ENCODE measurements at places on chromosomes 6 and 20.

DNA sequence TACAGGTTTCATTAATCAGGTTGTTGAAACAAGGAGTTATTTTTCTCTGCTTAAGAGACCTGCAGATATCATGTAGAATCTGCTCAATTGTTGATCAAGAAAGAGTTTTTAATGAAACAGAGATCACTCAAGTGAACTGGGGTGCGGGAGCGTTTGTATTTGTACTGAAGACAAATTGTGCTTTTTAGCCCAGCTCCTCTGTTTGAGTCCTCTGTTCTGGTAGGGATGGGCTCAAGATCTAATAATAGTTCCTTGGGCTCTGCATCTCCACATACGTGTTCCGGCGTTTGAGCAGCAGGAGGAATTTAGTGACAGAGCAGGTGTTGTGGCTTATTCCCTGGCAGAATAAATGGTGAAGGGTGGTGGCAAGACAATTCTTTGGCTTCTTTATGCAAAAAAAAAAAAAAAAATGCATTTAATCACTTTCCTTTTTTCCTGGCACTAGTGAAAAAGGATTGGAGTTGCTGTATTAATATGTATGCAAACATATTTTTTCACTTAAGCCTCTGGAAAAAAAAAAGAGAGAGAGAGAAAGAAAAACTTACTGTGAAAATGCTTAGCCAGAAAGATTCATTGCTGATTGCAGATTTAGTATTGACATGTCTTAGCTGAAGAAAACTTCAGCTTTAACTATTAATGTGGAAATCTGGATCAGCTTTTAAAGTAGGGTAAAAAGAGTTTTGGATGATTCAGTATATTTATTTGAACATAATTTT lies 4.0 kb downstream of the CITED2 start:
- DNase-seq: no peak

GRCh38 chr20:47578543-47578942 lies 76.9 kb downstream of the NCOA3 start:
- no peak for DNase-seq

GRCh38 chr6:149545258-149545753 lies 537 bp downstream of the PPIL4 start:
- no peak for DNase-seq

DNA sequence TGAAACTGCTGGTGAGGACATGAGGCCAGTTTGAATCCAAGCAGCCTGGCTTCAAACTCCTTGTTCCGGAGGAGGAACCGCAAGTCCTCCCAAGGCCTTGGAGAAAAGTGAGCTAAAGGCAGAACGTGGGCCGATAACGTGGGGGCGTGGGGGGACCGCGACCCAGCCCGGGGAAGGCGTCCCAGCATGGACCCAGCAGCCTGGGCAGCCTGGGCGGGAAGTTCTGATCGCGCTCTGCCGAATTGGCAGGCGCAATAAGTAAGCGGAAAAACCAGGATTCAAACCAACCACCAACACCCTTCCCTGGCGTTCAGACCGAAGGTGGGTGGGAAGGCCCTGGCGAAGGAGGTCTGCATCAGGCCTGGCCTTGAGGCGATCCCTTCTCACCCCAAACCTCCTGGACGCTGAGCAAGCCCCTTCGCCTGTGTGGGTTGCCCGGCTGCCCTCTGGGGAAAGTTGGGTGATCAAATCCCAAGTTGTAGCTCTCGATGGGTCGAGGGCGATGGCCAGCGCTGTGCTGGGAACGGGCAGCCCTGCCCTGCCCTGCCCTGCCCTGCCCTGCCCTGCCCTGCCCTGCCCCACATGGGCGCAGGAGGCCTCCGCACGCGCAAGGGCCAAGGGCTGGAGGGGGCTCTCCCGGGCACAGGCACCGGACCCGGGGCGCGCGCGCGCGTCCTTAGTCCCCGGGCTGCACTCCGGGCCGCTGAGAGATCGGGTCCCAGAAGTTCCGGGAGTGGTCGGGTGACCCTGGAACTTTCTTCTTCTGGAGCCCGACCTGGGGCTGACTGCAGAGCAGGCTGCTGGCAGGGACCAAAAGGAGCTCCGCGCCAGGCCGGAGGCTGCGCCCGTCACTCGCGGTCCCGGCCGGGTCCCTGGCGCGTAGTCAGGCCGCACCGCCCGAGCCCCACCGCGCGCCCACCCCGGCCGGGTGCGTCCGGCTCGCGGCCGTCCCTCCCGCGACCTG lies 637 bp upstream of the SLC22A3 start:
- DNase-seq: no peak

- DNase-seq: no peak
These were observed 76.4 kb upstream of the RNF24 start for GRCh38 chr20:4091490-4092479.

- DNase-seq: no peak
These were observed 6.7 kb upstream of the EMILIN3 start for GRCh38 chr20:41373251-41373783.

DNA sequence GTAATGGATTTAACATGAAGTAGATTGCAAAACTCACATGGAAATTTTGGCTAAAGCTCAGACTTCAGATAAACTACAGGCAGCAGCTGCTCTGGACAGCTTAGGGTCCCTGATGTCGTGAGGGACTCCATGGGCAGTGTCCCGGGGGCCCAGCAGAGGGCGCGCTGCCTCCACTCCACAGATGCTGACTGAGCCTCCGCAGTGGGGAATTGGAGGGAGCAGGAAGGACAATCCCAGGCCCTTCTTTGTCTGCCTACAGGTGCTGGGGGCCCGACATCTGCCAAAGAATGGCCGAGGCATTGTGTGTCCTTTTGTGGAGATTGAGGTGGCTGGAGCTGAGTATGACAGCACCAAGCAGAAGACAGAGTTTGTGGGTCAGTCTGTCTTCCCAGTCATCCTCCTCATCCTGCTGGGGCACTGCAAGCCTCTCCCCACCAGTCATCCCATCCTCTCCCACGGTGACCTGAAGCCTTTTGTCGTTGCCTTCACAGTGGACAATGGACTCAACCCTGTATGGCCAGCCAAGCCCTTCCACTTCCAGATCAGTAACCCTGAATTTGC lies 35.9 kb downstream of the PLCG1 start:
- peak; percentile 55 for DNase-seq

- no peak for DNase-seq
These were observed 10.8 kb downstream of the MCUR1 start for GRCh38 chr6:13803581-13803980.

DNA sequence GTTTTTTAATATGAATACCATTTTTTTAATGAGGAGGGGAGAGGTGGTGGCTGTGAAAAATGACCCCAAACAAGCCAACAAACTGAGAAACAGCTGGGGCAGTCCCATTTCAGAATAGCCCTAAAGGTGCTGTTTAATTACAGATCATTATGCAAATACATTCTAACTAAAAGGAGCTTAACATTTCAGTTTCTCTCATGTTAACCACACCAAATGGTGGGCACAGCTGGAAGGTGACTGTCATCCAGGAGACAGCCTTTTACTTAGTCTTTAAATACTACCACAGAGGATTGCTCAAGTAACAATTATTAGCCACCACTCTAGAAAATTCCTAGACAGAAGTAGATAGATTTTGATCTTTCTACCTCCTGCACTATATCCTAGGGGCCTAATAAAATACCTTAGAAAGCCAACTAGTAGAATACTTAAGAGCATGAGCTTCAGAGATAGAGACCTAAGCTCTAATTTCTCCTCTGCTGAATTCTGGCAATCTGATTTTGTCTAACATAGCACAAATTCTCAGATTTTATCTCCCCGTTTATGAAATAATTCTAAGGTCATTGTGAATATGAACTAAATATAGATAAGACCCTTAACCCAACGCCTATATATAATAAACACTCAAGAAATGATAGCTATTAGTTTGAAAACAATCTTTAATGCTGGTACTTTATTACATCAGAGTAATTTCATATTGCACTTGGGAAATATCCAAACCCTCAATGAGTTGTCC lies 615.1 kb upstream of the NRSN1 start:
- DNase-seq: no peak

GRCh38 chr6:16576451-16577368 lies 184.6 kb downstream of the ATXN1 start:
- no peak for DNase-seq

- DNase-seq: no peak
These were observed 335.6 kb downstream of the ZFAND3 start for GRCh38 chr6:38155144-38155543.

- no peak for DNase-seq
These were observed 195.5 kb downstream of the EYA4 start for GRCh38 chr6:133436652-133437051.

DNA sequence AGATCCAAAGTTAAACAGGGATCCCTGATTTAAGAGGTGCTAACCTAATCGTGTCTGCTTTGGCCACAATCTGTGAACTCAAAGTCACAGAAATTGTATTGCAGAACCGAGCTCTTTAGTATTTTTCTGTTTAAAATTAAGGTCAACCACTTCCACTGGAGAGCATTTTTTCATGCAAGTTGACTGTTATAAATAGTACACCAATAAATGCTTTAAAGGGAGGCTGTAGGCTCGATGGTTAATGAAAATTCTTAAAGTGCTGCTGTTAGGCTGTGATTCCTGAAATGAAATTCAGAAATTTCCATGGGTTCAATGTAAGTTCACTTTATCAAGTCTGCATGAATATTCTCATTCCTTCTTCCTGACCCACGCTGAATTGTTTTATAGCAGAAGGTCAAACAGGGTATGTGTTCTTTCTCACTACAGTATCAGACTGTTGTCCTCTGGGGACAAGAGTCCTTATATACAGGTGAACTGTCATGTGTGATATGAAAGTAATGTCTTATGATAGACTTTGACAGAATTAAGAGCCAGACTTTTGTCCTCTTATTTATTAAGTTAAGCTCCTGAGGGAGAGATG lies 92.5 kb upstream of the HDGFL1 start:
- no peak for DNase-seq

- DNase-seq: no peak
These were observed 453.2 kb downstream of the DOK5 start for GRCh38 chr20:54928564-54928963.

GRCh38 chr6:81909981-81910900 lies 157.8 kb upstream of the TENT5A start:
- DNase-seq: no peak

DNA sequence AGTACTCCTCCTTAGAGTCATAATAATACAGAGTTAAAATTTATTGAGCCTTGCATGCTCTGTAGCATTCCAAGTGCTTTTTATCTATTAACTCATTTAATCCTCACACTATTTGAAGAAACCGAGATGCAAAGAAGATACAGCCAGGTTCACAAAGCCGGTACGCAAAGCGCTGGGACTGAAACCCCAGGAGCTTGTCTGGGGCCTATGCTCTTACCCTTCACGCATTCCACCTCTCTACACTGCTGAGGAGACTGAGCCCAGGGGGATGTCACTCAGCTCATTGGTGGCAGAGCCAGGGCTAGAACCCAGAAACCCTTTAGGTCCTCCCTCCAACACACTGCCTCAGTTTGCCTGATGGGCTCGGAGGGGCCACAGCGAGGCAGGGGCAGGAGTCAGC lies 19.7 kb upstream of the MRPS18A start:
- no peak for DNase-seq

DNA sequence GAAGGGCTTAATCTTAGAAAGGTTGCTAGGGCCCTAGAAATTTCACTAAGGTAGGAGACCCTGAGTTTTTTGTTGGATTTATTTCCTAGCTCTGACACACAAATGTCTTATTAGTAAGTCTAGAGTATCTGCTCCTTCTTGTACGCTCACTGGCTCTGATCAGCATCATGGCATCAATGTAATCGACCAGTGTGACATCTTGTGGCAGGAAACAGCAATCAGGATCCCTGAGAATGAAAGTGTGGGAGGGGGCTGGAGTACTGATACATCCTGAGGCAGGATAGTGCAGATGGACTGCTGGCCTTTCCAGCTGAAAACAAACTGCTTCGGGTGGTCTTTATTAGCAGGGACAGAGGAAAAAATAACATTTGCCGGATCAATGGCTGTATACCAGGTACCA lies 10.0 kb upstream of the CST7 start:
- DNase-seq: no peak

DNA sequence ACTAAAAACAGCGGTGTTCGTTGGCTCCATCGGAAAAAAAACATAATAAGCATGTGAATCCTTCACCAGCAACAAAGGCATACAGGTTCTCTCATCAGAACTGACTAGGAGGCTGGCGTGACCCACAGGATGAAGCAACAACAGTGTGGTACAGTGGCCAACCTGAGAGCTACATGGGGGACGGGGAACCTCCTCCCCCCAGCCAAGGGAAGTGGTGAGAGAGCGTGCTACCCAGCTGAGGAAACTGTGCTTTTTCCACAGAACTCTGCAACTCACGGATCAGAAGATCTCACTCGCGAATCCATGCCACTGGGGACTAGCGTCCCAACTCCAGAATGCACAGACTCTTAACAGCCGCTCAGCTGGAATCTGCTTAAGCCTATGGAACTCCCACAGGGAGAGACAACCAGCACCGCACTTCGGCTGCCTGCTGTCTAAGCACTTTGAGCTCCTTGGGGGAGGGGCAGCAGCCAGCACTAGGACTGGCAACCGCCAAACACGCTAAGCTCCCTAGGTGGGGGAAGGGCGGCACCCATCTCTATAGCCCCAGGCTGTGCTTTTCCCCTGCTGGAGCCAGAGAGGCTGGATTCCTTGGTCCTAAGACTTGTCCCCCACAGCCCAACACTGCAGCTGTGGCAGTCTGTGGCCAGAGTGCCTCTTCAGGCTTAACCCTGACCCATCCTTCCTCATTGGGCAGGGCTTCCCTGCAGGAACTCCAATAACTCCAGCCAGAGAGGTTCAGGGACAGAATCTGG lies 538.3 kb upstream of the BTBD3 start:
- DNase-seq: no peak

GRCh38 chr20:59688999-59689398 lies 84.7 kb downstream of the PHACTR3 start:
- DNase-seq: no peak

GRCh38 chr6:92495242-92495641 lies 924.1 kb downstream of the EPHA7 start:
- no peak for DNase-seq

- DNase-seq: no peak
These were observed 3.1 kb upstream of the BTN2A1 start for GRCh38 chr6:26454631-26455030.

GRCh38 chr20:57791178-57791962 lies 81.6 kb upstream of the PMEPA1 start:
- no peak for DNase-seq

GRCh38 chr20:6467562-6467961 lies 299.9 kb upstream of the BMP2 start:
- no peak for DNase-seq

DNA sequence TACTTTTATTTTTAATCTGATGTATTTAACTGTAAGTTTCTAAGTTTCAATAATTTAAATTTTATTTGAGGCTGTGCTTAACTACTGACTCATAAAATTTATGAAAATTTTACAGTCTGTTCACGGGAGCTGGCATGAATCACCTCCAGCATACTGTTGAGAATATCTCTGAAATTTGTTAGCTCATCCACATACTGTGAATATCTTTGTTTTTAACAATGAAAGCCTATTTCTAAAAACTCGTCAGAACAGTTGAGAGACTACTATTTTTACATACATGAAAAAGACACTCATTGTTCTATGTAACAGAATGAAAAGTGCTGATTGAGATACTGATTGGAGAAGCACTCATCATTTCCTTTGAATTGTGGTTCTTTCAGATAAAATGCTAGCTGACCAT lies 749.3 kb downstream of the TENT5A start:
- DNase-seq: no peak

DNA sequence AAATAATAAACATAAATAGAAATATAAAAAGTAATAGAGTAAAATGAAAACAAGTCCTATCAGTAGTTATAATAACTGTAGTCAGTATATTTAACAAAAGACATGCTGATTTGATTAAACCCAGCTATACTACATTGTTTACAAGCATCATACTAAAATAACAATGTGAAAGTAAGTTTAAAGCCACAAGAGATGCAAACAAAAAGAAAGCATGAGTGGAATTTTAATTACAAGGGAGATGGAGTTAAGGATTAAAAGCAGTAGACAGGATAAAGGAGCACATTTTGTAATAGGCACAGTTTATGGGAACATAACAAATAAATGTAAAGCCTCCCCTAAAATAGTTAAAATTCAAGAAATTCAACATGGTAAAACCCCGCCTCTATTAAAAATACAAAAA lies 41.5 kb downstream of the SENP6 start:
- no peak for DNase-seq

All from NCI-H1930 (cell line).